ENCODE measurements at places on chromosomes 5 and 9.

GRCh38 chr5:154521756-154522155, 43.7 kb upstream of the HAND1 start:
- DNase-seq: no peak

DNA sequence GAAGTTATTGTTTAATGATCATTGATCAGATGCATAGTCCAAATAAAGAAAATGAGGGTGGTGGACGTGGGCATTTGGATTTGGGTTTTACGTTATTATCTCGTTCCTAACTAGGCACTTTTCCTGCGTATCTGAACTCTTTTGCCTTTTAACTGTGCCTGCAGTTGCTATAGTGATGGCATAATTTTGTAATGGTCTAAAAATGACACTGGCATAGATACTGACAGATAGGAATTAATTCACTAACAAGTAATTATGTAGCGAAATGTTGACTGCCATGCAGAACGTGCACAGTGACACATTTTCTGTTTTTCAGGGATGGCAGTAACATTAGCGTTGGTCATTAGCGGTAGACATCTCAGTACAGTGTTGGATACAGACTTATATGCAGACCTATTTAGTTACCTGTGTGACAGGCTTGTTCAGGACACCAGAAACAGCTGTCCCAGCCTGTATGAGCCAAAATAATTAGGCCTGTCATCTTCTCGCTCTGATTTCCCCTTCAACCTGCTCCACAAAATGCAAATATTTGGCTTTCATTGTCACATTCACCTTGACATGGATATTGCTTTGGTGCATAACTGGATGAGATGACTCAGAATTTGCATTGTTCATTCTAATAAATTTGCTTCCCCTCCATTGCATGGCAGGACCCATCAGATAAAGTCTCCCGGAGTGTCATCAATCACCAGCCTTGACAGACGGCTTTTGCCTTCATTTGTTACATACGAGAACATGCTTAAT, 413.3 kb upstream of the IRX1 start:
- no peak for DNase-seq

DNA sequence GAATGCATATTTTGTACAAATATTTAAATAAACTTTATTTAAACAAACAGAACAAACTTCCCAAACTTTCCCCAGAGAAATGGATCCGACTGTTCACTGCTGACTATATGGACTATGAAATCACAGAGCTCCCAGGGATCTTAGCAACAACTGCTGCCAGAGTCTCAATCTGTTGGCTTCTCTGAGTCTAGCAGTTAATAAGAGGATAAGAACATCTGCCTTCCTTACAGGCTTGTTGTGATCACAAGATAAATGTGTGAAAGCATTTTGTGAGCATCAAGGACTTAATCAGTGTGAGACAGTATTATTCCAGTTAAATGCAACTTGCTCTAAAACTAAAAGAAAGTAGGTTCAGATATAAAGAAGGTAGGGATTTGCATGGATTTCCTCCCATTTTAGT, 31.4 kb upstream of the MYOT start:
- DNase-seq: no peak

DNA sequence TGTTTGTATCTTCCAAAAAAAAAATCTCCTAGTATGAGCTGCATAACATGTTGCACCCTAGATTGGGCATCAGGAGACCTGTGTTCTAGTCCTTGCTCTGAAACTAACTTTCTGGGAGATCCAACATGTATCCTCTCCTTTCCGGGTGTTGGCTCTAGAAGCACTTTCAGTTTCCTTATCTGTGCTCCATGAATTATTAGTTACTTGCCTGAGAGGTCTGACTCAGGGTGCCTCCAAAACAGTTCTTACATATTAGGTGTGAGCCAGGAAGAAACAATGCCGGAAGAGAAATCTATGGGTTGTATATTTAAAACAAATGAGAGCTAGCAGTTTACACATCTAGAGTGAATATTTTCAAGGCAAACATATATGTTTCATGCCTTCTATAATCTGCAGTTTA, 36.7 kb upstream of the SLC36A2 start:
- no peak for DNase-seq
